Inflammatory macrophage (primary cell): ENCODE measurements at places on chromosomes 3 and 15.

DNA sequence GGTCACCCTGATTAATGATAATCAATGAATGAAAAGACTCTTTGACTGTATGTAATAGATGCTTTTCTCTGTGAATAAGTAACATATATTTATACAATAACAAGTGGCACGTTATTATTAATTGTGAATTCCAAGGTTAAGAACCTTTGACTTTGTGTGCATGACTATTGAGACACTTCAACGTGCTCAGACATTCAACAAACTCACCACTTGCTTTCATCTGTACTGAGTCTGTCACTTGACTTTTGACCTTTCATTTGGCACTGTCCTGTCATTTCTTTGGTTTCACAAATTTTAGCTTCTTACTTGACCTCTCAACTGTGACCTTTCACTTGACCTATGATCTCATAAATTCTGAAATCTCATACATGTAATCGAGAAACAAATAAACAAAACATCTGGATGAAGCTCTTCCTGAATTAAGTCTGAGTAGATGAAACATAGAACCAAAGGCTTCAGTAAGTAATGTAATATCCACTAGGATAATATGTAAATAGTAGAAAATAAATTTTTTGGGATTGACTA lies 426.8 kb downstream of the MECOM start:
- DNase-seq = no peak

GRCh38 chr3:32384938-32385337 lies 6.7 kb upstream of the CMTM7 start:
- DNase-seq = peak; percentile 69

- no peak for DNase-seq
Observed at GRCh38 chr15:101795455-101795854, 7.9 kb upstream of the OR4F6 start.

DNA sequence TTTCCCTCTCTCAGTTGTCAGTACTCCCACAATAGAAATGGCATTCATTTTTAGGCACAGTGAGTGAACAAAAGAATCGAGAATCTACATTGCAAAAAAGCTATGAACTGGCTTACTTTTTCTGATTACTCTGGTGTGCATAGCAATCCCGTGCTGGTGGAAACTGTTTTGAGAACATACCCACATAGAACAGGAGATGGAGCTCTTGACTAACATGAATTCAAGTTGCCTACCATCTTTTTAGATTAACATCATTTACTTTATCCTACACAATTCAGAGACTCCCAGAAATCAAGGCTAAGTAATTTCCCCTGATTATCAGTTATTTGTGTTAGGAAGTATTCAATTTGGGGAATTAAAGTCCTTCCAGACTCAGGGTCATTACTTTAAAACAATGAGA lies 326.6 kb downstream of the ARPP21 start:
- DNase-seq = peak; percentile 44

DNA sequence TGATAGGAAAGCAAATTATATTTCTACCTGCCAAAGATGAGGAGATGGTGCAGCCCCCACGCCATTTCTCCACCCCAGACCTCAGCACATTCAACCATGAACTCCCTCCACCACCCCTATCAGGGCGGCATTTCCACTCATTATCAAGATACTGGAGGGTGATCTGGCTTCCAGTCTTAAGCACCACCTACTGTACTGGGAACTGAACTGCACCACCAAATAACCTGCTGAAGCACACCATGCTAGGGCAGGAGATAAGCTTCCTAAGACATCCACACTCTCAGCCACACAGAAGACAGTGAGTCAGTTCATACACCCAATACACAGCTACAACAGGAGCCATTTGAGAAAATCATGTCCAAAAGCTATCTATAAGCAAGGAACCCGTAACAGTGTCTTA lies 98.8 kb downstream of the FGF7 start:
- no peak for DNase-seq

DNA sequence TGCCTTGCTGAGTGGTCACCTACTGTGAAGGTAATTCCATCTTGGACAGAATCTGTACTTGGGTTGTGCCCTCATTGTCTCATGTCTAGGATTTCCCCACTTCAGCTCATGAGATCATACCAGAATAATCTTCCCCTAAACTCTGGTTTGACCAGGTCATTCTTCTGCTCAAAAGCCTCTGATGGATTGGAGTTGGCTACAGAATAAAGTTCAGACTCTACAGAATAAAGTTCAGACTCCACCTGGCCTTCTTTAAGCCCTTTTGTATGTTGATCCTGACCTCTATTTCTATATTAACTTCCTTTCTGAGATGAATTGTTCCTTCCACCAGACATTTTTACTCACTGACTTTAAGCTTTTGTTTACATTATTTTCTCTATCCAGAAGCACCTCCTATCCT lies 6.4 kb upstream of the GLCE start:
- DNase-seq = no peak

DNA sequence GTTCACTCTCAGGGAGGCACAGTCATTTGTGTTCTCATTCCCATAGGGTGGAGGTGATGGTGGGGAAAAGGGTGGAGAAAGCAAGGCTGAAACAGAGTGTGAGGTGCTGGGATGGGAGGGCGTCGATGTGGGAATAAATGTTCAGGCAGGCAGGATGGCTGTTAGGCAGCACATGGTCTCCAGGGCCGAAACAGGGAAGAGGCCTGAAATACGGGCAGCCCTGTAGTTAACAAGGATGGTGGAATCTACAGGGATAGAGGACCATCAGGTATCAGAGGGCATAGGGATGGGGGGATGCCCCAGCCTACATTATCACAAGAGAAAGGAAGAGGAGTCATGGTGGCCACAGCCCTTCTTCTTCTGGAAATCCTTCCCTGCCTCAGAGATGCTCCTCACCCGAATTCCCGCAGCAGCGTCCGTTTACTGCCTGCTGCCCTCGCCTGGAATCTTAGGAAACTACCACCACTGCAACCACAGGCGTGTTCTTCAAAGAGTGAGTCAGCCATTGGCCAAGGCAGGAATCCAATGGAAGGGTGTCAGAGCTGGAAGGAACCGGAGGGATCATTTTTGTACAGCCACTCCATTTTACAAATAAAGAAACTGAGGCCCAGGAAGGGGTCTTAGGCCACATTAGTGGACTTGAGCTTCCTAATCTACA lies 49.7 kb upstream of the POMGNT2 start:
- no peak for DNase-seq

- DNase-seq = no peak
Observed at GRCh38 chr3:130662501-130662996, 84.1 kb downstream of the PIK3R4 start.

DNA sequence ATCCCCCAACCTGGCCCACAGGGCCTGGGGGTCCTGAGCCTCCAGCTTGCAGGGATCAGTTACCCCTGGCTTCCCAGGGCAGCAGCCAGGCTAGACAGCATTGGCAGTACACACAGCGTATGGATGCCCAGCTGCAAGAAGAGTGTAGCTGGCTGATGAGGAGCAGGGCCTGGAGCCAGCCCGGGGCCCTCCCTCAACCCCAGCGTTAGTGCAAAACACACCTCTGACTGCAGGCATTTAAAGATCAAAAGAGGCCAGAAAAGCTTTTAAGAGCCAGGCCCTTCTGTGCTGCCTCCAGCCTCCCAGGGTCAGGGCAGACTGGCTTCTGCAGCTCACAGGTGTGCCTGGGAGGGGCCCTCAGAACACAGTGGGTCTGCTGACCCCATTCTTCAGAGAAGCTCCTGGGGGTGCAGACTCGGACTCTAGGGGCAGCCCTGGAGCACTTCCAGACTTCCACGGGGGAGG lies 110.6 kb downstream of the ETFA start:
- no peak for DNase-seq

- no peak for DNase-seq
Observed at GRCh38 chr15:95075792-95076677, 844.7 kb downstream of the MCTP2 start.
